ENCODE measurements at places on chromosomes 2 and 18.

GRCh38 chr18:2970772-2971659 is 41.9 kb downstream of the LPIN2 start:
- DNase-seq: no peak

DNA sequence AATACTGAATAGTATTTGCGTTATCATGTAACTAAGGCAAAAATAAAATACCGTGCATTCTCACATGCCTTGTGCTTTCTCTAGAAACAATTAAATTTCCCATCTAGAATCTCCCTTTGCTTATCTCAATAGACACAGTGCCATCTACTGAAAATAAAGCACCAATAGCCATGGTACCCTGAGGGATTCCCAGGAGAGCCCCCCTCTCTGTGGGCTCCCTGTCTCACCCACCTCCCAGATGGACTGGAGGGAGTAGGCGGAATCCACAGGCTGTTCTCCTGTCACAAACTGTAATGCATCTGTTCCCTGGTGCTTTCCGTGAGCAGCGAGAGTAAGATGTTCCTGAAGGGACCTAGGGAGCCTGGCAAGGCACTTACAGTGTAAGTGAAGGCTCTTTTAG is 112.4 kb upstream of the UPP2 start:
- DNase-seq: no peak

DNA sequence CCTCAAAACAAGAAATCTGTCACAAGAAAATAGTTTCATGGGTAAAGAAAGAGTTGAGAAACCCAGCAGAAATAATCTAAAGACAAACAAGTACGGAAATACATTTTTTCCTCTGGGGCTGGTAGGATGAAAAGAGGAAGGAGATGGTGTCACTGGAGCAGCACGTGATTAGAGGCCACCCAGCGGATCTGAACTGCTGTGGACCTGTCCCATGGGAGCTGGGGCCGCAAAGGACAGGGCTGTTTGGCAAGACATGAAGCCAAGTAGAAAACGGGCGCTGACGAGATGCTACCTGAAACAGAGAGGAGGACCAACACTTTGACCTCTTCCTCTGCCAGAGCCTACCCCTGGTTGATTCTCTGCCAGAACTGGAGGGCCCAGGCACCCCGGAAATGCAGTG is 295.4 kb upstream of the ATP5MC3 start:
- no peak for DNase-seq

DNA sequence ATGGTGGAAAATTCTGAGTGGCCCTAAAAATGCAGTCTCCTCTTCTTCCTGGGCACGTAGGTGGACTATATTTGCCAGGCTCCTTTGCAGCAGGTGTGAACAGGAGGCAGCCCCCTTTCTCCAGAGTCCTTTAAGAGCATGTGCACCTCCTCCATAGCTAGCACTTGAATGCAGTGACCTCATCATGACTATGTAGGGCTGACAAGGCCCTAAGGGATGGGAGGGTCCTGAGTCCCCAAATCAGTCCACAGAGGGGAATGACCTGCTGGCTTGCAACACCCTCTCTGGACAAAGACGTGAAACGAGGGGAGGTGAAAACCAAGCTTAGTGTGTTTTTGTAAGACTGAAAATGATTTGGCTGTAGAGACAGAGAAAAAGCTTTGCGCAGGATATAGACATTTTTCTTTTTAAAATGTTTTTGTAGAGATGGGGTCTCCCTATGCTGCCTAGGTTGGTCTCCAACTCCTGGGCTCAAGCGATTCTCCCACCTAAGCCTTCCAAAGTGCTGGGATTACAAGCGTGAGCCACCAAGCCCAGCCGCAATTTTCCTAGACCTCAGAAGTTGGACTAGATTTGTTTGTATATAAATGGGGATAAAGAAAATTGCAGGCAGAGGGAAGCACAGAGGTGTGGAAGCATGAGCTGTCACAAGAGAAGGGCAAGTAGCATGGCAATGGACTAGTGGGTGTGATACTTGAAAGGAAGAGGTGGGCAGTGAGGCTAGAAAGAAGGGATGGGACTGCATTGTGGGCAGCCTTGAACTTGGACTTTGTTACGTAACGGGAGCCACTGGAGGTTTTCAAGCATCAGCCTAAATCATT is 28.8 kb downstream of the LONRF2 start:
- no peak for DNase-seq

- DNase-seq: no peak
Measured at GRCh38 chr2:11411768-11412448, 54.1 kb downstream of the E2F6 start.

- no peak for DNase-seq
Measured at GRCh38 chr2:54908591-54908990, 141.7 kb downstream of the RTN4 start.

DNA sequence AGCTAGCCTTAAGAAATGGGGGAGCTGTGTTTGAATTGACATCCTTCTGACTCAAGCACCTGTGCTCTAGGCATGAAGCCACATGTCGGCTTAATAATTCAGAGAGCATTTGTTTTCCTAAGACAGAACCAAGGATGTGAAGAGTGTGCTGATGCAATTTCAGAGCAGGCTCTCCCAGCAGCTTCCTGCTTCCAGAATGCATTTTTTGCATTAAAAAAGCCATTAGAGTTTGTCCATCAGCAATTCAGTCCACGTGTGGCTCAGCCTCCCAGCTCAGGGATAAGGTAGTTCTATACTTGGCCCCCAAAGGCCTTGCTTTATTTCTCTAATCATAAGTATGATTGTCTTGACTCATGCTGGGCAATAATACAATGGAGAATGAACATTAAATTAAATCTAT is 37.7 kb downstream of the DOCK10 start:
- DNase-seq: no peak

DNA sequence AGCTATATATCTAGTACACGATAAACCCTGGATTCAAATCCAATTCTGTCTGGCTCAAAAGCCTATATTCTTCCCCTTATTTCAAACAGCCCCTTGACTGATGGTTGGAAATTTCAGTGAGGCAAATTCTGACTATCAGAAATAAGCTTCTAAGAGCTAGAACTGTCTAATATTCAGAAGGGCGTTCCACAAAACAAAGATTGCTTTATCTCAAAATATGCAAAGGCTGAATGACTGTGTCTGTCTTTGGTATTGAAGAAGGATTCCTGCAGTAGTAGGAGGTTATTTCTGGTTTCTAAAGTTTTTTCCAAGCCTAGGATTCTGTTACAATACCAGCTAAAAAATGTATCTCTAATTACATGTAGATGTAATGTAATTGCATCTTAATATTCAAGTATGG is 31.1 kb downstream of the DRC1 start:
- no peak for DNase-seq

GRCh38 chr2:38116762-38117161 is 40.8 kb upstream of the CYP1B1 start:
- no peak for DNase-seq

DNA sequence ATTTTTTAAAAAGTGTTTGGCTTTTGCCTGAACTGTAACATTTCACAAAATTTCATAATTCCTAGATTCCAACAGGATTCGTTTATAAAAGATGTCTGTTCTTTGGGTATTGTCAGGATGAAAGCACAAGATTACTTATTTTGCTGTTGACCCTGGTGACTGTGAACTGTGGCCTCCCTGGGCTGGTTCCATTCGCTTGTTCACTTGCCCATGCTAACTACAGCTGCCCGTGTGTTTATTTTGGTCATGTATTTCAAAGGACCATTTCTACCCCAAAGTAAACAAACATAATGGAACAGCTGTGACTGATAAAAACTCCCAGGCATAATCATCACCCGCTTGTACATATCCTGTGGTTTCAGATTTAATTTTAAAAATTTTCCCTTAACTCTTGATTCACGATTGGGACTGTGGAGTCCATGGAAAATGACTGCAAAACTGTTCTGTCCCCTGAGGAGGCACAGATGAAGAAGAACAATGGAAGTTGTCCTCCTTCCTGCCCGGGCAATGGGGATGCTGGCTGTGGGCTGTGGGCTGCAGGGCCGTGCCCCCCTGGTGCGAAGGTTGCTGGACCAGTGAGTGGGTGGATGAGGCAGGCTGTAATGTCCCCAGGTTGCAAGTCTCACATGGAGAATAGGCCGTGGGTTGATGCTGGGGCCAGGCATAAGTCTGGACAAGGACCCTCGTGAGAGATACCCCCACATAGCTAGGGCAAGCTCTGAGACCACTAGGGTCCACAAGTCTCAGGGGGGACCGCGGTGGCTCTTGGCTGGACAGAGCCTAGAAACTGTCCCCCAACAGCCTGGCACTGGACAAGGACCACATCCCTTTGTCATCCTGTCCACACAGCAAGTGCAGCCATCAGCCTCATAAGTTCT is 28.9 kb upstream of the HDAC4 start:
- no peak for DNase-seq

GRCh38 chr2:8514796-8515758 is 166.8 kb upstream of the ID2 start:
- DNase-seq: peak; percentile 9

DNA sequence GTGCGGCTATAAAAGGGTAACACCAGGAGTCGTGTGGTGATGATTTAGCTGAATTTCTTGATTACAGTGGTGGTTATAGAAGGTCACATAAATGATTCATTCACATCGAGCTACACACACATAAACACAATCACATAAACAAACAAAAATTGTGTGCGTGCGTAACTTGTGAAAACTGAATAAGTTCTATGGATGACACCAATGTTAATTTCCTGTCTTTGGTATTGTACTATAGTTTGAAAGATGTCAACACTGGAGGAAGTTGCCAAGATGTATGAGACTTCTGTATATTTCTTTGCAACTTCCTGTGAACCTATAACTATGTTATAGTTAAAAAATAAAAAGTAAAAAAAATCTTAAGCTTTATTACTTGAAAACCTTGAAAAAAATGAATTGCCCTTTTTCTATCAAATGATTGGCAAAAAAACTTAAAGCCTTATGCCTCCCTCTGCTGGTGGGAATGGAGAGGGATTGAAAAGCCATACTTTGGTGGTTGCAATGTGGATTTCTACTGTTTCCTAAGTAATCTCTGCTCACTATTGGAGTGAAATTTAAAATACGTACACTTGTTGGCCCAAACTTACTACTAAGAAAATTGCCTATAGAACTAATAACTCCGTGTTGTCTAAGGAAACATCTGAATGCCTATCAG is 227.7 kb downstream of the RPIA start:
- no peak for DNase-seq

GRCh38 chr2:241612156-241613016 is 24.6 kb downstream of the THAP4 start:
- no peak for DNase-seq

DNA sequence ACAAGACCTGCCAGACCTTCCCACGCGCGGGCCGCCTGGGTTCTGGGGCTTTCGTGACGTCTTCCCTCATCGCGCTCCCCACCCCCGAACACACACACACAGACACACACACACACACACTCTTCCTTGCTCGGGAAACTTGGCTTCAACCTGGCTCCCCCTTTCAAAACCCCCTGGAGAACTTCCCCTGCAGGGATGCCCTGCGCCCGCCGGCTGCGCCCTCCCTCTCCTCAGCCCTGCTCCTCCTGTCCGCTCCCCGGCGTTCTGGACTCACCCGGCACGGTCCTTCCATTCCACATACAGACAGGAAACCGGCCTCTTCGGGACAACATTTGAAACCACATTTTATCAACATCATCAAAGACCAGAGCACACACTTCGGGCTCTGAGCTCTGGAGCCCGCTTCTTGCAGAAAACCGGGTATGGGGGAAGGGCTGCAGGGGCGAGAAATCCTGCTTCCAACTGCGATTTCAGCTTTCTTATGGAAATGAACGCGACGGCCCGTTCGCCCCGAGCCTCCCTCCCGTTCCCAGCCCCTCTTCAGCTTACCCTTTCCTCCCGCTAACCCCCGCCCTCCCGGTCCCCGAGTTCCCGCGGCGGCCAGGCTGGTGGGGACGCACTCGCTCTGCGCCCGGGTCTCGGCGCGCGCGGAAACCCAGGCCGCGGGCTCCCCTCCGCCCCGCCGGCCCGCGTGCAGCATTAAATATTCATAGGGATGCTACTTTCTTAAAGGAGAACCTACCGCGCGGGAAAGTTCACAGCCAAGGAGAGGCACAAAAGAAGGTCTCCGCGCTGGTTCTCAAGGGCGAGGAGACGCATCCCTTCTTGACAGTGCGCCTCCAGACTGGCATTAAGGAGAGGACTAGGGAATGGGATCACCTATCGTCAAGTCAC is 18.3 kb downstream of the POU3F3 start:
- no peak for DNase-seq

DNA sequence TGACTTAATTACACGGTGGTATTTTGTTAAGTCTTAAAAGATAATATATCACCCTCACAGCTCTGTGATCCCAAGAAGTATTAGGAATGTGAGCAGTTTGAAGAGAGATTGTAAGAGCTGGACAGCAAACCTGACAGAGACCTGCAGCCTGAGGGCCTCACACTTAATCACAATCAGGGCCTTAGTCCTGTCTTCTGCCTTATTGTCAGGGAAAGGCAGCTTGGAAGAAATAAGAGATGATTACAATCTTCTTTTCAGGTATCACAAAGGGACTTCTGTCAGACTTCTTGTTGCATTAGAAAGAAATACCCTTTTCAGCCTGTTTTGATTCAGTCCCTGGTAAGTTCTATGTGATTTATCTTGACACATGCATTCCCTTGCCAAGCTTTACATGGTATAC is 1433.8 kb upstream of the SLC39A10 start:
- no peak for DNase-seq

DNA sequence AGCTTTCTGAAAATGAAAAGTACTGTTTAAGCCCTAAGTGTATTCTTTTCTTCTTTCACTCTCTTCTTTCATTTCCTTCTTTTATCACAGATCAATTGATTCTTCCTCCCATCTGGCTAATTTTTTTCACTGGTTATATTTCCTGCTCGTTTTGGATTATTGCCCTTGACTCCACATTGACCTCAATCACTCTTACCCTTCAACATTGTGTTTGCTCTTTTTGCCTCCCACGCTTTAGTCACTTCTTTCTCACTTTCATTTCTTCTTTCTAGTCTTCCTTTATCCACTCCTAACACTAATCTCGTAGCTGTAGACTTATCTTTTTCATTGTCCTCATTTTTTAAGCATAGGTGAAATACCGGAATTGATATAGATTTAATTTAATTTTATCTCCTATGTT is 320.3 kb upstream of the VRK2 start:
- DNase-seq: no peak

DNA sequence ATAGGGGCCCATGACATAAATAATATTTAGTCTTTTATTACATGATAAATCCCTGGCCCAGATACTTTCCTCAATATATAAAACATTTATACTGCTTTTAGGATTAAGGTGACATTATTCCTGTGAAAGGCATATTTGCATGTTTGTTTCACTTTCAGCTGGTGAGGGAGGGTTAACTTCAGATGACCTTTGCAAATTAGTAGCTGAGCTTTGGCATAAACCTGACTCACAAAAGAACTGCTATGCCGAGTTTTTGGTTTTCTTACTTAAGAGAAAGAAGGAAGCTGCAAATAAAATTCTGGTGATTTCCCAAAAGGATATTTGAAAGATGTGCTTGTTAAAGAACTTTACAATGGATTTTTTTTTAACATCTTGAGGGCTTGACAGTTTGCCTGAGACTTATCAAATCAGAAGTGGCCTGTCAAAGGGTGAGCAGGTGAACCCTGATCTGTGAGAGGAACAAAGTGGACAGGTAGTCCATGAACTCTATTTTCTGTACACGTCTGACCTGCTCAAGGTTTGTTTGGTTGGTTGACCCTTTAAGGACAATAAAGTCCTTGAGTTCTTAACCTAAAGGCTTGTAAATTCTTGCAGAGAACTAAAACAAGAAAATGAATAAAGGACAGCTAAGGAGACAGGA is 93.5 kb downstream of the FAM124B start:
- DNase-seq: no peak

All from stimulated activated CD4-positive, alpha-beta T cell treated with anti-CD3 and anti-CD28 coated beads, Interleukin-1b, Interleukin-23, amount 100 ng/mL, for 1 hour (primary cell).